Left lobe of liver (tissue), 2 donors: ENCODE measurements at places on chromosomes 16 and 17. TPM values are rescaled to one million over a fixed set of nuclear protein-coding genes. Genes with fewer than 3 reads are reported as not detected.
A peak's percentile ranks its signal among the peaks of the same experiment; 100 is the strongest.

Gene TAT
- total RNA-seq, result 2,689 TPM

Gene HEXIM1
- total RNA-seq, result 29.3 TPM

Gene CCT6B
- total RNA-seq, result 2.1 TPM

Gene CD300A
- 3.8 TPM for total RNA-seq

Gene OMG
- 0.38 TPM for total RNA-seq

Gene NAGS
- total RNA-seq, result 51.3 TPM

GRCh38 chr16:30361180-30361579 is 6.1 kb upstream of the CD2BP2 start:
- DNase-seq, result no peak

DNA sequence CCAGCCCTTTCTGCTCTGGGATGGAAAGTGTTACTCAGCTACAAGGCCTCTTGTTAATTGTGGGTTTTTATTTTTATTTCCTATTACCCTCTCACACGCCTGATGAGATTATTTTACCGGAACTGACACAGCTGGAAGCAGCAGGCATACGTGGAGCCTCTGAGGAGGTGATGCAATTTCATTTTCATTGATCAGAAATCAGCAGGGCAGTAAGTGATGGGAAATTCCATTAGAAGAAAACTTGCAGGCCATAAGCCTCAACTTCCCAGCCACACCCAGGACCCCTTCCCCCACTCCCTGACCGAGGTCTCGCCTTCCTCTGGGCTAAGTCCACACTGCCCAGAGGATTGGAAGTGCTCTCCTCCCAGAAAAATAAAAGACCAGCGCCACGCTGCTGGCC is 69.7 kb downstream of the ZFHX3 start:
- no peak for DNase-seq

DNA sequence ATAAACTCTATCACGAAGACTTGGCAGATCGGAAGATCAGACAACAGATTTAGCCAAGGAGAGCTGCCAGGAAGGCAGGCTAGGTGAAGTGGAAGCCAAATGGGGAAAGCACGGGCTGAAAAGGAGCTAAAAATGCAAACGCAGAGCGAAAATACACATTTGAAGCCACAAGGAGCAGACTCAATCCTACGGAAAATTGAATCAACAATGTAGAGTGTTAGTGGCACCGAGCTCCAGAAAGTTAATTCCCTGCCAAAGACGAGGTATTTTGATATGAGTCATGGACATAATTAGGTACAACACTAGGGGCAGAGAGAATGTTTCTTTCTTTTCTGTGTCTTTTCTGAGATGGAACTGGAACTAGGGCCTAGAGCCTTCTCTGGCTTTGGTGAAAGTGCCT is 20.7 kb downstream of the GSG1L start:
- DNase-seq, result no peak

DNA sequence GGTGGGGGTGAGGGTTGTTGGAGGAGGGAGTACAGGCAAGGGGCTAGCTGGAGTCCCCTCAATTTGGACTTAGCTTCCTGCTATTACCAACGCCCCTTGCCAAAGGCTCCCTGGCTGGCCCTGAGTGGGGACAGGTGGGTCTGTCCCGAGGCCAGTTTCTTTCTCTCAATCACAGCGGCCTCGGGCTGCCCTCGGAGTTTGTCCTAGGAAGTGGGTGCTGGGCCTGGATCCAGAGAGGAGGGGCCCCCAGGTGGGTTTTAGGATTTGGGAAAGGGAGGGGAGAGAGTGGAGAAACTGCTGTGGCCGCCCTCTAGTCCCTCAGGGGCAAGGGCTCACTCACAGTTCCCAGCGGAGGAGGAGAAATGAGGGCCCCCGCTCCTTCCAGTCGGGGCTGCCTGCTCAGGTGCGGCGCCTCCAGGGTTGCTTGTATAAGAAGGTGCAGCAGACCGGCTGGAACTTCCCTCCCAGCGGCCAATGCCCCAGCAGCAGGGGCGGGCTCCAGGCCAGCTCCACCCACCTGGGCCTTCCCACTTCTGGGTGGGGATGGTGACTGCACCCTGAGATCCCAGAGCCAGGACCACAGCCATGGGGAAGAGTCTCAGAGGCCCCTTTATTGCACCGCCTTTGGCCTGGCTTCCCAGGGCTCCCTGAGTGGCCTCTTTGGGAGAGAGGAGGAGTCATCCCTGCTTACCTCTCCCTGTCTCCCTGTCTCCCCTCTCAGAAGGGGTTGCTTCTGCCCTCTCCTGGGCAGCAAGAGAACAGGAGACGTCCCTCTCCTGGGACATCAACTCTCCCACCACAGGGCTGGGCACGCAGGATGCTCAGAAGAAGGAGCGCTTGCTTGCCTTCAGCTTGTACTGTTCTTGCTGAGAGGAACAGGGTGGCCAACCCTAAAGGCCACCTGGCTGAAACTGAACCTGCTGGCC is 112.0 kb upstream of the SMURF2 start:
- peak; percentile 45 for DNase-seq
